ENCODE measurements at places on chromosomes 16 and 17. TPM values are rescaled to one million over a fixed set of nuclear protein-coding genes. Genes with fewer than 3 reads are reported as not detected.

- no peak for DNase-seq
These were observed 4.0 kb downstream of the RNASEK start for GRCh38 chr17:7016418-7016817.

DNA sequence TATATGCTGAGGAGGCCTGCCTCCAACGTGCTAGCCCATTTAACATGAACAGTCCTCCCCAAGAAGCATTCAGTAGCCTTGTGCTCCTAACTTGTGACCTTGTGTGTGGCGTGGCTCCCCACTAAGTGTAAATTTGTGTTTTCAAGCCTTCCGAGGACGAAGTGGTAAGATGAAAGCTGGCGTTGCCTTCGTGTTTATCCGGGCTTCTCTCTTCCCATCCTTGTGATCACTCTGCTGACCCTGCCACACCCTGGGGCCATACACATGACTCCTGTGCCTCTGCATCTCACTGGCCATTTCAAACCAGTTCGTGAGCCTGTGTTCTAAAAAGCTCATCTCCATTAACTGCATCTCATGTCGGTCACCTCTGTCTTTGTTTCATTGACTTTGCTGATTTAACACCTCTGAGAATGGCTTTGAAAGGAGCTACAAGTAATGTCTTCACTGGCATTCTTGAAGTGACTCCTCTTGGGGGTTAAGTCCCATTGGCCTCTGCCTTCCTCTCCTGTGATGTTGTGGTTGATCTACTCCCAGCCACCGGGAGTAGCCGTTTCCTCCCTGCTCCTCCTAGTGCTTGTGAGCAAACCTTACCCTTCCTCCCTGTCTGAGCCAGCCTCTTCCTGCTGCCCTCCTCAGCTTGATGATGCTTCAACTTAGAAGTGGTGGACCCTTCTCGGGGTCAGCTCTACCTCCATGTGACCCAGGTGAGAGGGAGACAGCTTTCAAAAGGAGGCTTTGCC, 27.4 kb upstream of the NAGLU start:
- no peak for DNase-seq

DNA sequence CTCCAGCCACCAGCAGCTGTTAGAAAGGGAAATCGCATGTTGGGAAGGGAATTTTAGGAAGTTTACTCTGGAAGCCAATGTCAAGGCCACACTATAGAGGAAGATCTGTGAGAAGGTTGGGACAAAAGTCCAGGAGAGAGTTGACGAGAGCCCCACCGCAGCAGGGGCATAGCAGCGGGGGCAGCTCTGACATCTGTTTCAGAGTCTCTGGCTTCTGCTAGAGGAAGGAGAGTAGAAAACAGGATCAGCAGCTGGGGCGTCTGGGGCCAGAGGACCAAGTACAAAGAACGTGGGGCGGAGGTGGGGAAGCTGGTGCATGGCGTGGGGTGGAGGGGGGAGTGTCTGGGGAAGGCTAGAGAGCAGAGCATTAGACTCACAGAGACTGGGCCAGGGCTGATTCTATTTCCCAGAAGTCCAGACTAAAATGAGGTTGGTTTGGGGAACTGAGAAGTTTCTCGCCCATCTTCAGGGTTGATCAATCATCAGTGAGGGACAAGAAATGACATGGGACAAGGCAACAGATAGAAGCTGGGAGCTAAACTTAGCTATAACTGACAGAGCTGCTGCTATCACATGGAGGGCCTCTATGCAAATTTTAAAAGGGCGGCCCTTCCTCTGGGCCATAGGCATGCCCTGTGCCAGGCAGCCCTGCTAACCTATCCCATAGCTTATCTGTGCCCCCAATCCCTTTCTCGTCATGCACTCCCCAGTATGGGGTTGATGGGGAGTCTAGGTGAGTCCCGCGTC, 1.2 kb downstream of the RABEP2 start:
- no peak for DNase-seq

HCRT gene
- not detected for total RNA-seq

- no peak for DNase-seq
These were observed 3.2 kb downstream of the PRSS22 start for GRCh38 chr16:2854700-2855309.

PRAC1 gene
- not detected for total RNA-seq

DNA sequence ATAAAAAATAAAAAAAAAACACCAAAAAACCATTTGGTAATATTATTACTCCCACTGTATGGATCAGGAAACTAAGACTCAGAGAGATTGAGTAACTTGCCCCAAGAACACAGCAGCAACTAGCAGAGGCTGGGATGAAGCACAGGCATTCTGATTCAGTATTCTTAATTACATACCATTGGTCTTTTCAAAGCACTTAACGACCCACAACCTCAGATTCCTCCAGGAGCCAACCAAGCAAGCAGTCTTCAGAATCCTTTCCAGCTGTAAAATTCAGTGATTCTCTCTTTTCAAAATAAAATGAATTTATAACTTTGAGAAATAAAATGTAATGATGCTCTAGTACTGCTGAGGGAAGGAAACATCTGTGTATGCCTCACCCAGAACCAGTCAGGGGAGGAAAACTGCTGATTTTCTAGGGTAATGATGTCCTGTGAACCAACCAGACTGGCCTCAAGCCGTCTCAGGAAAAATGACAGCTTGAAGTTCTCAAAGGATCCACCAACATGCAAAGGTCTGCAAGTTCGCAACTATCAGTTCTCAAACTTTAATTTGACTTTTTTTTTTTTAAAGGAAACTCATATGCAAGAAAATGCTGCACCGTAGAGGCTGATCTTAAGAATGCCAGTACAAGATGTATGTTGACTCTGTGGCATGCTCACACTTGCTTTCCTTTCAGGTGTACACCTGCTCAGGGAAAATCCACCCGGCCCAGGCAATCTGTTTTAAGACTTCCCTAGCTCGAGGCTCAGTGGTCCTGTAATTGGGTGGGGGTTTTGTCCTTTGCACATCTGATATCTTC, 9.0 kb downstream of the CUEDC1 start:
- DNase-seq = peak; percentile 82

DNA sequence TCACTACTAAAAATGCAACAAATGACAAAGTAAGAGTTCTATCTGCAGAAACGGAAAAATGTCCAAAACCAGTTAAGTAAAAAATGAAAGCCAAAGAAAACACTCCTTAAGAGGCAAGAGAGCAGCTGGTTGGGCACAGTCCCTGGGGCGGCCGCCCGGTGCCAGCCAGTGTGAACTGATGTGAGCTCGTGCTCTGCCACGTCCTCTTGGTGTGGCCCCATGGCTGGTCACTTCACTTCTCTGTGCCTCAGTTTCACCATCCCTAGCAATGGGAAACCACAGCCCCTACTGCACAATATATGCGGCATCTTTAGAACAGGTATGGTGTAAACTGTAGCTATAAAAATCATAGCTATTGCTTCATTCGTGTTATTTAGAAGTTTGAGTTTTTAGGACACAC, 21.2 kb downstream of the USP36 start:
- DNase-seq = no peak

DLX3 gene
- total RNA-seq = 1.2 TPM

- no peak for DNase-seq
These were observed 424 bp downstream of the MON1B start for GRCh38 chr16:77191259-77191969.

DNA sequence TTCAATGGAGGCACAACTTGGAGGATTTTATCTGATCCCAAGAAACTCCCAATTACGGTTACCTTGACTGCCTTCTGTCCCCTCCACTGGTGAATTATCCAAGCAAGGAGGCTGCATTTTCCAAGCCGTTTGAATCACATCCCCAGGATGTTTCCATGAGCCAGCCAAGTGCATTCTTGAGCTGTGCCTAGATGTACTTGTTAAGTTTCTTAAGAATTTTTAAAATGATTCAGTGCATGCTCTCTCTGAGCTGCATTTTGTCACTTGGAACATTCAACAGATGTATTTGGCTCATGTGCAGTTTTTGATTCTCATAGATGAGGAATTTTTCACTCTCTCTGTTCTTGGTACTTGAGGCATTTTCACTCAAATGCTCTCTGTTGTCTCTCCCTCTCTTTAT, 202.6 kb upstream of the MYOCD start:
- DNase-seq = no peak

- DNase-seq = no peak
These were observed 100.6 kb downstream of the ENGASE start for GRCh38 chr17:79174905-79175856.

All from foreskin keratinocyte (primary cell).